ENCODE measurements at places on chromosomes 2 and 18.

- no peak for DNase-seq
Measured at GRCh38 chr18:990197-990596, 85.5 kb downstream of the ADCYAP1 start.

DNA sequence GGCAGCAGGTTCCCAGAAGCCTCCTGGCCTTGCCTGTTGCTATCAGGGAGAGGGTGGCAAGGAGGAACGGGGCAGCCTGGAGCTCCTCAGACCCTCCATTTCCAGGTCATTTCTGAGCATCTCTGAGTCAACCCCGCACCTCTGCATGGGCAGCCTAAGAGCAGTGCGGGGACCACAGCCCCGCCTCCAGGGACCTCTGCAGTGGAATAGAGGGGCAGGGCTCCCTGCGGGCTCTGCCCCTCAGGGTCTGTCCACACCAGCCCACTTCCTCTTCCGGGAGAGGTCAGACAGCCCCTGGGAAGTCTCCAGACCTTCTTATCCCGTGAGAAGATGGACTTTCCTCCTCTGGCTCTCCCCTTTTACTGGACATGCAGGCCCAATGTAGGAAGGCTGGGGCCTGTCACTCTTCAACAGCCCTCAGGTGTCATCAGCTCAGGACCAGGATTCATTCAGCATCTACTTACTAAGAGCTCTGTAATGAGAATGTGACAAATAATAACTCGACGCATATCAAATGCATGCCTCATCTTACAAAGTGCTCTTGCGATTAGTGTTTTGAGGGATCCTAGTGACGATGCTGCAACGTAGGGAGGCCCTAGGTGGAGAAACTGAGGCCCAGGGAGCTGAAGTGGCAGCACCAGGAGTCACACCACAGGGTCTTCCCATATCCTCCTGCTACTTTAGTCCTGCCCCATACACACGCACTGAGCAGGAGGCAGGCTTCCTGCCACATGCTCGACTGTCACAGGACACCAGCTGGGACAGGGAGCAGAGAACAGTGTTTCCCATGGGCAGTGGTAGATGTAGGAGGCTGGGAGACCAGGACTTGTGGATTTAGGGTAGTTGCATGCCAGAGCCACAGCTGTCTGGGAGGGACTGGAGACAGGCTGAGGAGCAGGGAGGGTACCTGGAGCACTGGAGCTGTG, 28.0 kb downstream of the SH2D6 start:
- DNase-seq = no peak

DNA sequence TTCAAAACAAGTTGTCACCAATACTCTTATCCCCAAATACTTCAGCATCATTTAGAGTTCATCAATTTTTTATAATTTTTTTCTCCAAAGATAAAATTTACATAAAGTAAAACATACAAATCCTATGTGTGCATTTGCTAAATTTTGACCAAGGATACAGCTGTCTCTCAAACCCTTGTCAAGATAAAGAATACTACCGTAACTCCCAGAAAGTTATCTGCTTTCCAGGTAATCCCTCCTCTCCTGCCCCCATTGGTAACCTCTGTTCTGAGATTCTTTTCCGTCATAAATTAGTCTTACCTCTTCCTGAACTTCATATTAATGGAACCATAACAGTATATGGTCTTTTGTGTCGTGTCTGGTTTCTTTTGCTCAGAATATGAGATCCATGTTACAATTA, 49.2 kb downstream of the BCL2L11 start:
- no peak for DNase-seq

DNA sequence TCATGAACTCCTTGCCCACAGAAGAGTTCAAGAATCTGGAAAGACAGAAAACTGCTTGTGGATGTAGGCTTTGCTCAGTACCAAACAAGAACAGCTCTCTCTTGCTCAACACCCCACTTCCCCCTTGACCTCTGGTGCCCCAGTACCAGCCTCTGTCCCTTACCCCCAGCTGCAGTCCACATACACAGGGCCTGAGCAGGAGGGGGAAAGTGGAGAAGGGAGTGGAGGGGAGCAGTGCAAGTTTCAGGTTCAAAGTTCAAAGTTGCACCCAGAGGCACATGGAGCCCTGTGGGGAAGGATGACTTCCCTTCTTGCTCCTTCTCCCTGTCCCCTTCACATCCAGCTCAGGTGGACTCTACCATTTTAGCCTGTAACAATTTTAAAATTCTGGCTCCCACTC, 61.1 kb upstream of the LPIN2 start:
- DNase-seq = no peak

DNA sequence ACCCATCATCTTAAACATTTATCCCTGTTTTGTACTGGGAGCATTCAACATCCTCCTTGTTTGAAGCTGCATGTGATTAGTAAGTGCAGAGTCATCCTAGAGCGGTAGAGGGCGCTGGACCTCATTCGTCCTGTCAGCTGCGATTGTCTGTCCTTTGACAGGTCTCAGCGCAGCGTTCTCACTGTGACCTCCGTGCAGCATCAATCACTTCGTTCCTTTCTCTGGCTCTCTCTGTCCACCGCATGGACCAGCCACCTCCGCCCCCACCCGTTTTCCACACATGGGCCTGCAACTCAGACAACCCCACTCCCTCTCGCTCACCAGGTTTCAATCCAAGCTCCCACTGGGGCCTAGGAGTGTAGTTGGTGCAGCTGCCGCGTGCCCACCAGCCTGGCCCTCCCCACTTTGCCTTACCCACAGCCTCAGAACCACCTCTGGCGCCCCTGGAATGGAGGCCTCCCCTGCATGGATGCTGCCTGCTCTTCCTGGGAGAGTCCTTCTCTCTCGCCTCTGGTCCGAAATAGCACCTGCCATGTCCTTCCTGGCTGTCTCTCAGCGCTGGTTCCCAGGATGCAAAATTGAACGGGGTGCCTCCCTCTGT, 90.5 kb downstream of the NDUFA10 start:
- peak; percentile 10 for DNase-seq

GRCh38 chr2:199490049-199490448, 32.3 kb upstream of the SATB2 start:
- DNase-seq = no peak

DNA sequence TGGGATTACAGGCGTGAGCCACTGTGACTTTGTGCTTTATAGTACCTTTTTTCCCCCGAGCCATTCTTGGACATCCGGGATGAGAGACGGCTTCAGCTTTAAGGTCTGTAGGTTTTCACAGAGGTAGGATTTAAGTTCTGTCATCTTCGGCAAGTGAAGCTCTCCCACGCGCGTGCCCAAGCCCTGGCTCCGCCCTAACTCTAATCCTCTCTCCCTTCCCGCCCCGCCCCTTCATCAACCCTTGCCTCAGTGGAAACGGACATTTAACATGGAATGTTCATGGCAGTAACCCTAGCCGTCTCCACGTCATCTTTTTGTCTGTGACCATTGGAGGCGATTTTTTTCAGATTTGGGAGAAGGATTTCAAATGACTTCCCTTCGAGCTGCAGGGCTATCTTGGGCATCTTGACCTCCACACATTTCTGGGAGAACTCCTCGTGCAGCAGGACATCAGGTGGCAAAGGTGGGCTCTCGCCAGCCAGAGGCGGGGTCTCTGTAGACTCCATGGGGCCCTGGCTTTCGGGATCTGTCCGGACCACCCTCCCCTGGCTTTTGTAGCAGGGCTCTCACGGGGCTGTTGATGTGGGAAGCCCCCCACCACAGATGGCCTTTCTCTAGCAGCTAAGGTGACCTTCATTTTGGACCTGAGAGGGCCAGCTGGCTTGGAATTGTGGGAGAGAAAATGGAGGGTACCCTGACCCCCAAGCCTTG, 6.8 kb downstream of the COLEC11 start:
- no peak for DNase-seq
